ENCODE measurements at places on chromosomes 1 and 21. TPM values are rescaled to one million over a fixed set of nuclear protein-coding genes. Genes with fewer than 3 reads are reported as not detected.

C1orf167 gene
- polyA plus RNA-seq = 2.2 TPM

LCE1C gene
- not detected for polyA plus RNA-seq

GUCA2B gene
- polyA plus RNA-seq = 874 TPM

ZSCAN20 gene
- polyA plus RNA-seq = 0.69 TPM

NUCKS1 gene
- polyA plus RNA-seq = 27.0 TPM

AMY1A gene
- not detected for polyA plus RNA-seq

EXTL1 gene
- polyA plus RNA-seq = not detected

FAM177B gene
- 28.2 TPM for polyA plus RNA-seq

KIAA0040 gene
- 20.5 TPM for polyA plus RNA-seq

DUSP23 gene
- 86.5 TPM for polyA plus RNA-seq

IGSF3 gene
- polyA plus RNA-seq = 1.8 TPM

PLA2G2E gene
- polyA plus RNA-seq = not detected

OR10X1 gene
- not detected for polyA plus RNA-seq

NKAIN1 gene
- polyA plus RNA-seq = not detected

CYP4A11 gene
- not detected for polyA plus RNA-seq

PADI2 gene
- polyA plus RNA-seq = 142 TPM

SLX9 gene
- 9.7 TPM for polyA plus RNA-seq

ADGRL2 gene
- polyA plus RNA-seq = 9.6 TPM

Data from sigmoid colon (tissue), 7 donors.